BJ (cell line): ENCODE measurements at places on chromosomes 16 and 17.

DNA sequence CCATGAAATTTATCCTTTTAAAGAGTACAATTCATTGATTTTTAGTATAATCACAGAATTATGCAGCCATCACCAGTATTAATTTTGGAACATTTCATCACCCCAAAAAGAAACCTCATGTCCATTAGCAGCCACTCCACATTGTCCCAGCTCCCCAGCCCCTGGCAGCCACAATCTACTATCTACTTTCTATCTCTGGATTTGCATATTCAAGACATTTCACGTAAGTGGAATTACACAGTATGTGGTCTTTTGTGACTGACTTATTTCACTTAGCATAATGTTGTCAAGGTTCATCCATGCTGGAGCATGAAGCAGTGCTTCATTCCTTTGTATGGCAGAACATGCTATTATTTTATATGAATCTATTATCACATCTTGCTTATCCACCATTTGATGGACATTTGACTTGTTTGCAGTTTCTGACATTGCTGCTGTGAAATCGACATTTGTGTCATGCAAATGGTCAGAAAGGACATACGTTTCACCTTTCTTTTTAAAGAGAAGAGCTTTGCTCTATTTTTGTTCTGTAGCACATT, 10.7 kb downstream of the METTL9 start:
- DNase-seq = no peak

GRCh38 chr17:13030459-13031300, 12.9 kb upstream of the ELAC2 start:
- DNase-seq = no peak

- no peak for DNase-seq
Observed at GRCh38 chr16:47727131-47727530, 266.0 kb downstream of the PHKB start.

DNA sequence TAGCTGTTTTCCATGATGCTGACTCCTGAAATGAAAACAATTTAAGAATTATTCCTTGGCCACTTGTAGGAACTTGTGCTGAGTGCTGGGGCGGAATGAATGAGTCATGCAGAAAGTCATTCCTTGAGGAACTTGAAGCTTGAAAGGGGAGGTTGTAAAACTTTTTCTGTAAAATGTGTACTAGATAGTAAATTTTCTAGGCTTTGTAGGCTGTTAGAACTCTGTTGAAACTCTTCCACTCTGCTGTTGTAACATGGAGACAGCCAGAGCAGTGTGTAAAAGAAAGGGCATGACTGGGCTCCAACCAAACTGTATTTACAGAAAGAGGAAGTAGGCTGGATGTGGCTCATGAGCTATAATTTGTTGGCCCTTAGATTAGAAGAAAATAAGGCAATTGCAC, 46.1 kb downstream of the ABCA8 start:
- peak; percentile 96 for DNase-seq

DNA sequence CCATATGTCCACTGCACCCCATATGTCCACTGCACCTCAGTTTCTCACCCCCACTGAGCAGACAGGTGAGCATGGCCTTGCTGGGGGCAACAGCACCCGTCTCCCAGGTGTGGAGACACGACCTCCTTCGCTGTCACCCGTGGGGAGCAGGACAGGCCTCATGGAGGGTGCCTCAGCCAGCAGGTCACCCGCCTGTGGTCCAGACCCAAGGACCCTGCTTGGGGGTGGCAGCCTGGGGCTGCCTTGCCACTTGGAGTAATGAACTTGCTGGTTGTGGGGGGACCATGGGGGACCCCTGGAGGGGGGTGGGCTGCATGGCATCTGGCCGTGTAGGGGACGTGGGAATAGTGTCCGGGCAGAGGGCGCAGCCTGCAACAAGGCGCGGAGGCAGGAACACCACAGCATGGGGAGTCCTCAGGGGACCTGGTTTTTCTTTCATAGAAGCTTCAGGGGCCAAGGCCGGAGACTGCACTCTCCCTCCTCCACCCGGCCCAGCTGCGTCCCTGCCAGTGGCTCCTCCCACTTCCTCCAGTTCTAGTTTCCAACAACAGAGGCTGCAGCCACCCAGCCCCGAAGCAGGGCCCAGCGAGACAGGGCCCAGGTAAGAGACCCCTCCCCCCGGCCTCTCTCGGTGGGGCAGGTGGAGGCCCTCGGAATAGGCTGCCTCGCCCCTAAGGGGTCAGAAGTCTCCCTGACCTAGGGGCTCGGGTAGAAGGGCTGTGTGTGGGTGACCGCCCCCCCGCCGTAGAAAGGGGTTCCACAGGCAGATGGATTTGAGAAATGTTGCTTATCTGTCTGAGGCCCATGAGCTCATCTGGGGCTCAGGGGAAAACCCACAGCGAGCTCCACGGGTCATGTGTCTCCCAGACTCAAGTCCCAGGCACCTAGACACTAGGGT, at the start of gene NHLRC4:
Gene NHLRC4, plus strand, starts transcription at position 531 of the 898 bp plus-strand sequence. CDS start 1,043 bp downstream, outside the sequence.
- DNase-seq = no peak

DNA sequence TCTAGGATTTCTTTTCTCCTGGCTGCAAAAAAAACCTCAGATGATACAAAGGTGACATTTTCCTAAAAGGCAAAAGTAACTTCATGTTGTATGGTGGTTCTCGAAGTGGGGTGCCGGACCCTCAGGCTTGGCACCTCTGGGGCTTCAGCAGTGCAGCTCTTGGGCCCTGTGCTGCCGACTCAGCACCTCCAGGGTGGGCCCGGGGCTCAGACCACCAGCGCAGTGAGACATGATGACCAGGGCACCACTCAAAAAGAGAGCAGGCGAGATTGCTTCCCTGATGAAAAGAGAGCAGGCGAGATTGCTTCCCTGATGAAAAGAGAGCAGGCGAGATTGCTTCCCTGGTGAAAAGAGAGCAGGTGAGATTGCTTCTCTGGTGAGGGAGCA, 98.7 kb upstream of the ZNF750 start:
- DNase-seq = no peak

DNA sequence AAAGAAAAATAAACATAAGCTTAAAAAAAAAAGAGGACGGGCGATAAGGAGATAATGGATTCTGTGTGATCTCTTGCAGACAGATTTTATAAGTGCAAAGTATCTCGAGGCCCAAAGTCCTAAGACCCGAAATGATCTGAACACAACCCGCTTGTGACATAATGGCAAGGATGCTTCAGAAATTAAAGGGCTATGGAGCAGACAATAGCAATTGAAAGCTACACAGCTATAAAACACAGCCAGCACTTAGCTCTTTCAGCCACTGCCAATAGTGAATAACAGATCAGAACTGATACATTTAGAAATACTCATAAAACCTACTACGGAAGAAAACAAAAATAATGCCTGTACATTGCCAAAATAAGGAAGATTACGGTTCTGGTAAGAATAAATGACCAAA, 117.5 kb downstream of the ZFHX3 start:
- DNase-seq = no peak

DNA sequence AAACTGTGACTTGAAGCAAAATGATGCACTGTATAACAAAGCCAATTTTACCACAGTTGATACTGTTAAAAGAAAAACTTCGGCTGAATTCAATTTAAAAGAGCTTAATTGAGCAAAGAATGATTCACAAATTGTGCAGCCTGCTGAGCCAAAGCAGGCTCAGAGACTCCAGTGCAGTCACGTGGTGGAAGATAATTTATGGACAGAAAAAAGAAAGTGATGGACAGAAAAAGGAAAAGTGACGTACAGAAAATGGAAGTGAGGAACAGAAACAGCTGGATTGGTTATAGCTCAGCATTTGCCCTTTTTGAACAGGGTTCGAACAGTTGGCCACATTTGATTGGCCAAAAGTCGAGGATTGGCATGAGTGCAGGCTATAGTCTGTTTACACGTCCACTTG, 25.7 kb downstream of the ZSWIM7 start:
- no peak for DNase-seq

- no peak for DNase-seq
Observed at GRCh38 chr17:8397636-8398035, at the start of gene RNF222. Gene RNF222, minus strand, starts transcription at chr17:8397827. Its CDS starts 4,366 bp downstream, at chr17:8393461.

- DNase-seq = no peak
Observed at GRCh38 chr16:2770057-2770951, 6.8 kb downstream of the ELOB start.
